ENCODE measurements at places on chromosomes 3 and 15. TPM values are rescaled to one million over a fixed set of nuclear protein-coding genes. Genes with fewer than 3 reads are reported as not detected.

Gene ARHGAP11A
- 111 TPM for total RNA-seq

Gene SPG21
- total RNA-seq: 79.1 TPM

Gene FAM107A
- total RNA-seq: not detected

Gene CNTN4
- not detected for total RNA-seq

Gene ACTRT3
- 0.40 TPM for total RNA-seq

Gene SLC26A6
- total RNA-seq: 38.5 TPM

Gene LNP1
- 1.7 TPM for total RNA-seq

Gene WDR53
- total RNA-seq: 21.4 TPM

Gene OXTR
- 0.91 TPM for total RNA-seq

Gene SCAANT1
- not detected for total RNA-seq

DNA sequence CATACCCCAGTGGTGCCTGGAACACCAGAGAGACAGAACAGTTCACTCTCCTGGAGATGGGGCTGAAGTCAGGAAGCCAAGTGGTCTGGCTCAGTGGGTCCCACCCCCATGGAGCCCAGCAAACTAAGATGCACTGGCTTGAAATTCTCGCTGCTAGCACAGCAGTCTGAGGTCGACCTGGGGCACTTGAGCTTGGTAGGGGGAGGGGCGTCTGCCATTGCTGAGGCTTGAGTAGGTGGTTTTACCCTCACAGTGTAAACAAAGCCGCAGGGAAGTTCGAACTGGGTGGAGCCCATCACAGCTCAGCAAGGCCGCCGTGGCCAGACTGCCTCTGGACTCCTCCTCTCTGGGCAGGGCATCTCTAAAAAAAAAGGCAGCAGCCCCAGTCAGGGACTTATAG is 272.0 kb downstream of the KLF13 start:
- H3K4me1 ChIP-seq: no peaks in the 10 kb centered on the region
- DNase-seq: no peak
- no peak overlapping the region for H3K4me3 ChIP-seq

DNA sequence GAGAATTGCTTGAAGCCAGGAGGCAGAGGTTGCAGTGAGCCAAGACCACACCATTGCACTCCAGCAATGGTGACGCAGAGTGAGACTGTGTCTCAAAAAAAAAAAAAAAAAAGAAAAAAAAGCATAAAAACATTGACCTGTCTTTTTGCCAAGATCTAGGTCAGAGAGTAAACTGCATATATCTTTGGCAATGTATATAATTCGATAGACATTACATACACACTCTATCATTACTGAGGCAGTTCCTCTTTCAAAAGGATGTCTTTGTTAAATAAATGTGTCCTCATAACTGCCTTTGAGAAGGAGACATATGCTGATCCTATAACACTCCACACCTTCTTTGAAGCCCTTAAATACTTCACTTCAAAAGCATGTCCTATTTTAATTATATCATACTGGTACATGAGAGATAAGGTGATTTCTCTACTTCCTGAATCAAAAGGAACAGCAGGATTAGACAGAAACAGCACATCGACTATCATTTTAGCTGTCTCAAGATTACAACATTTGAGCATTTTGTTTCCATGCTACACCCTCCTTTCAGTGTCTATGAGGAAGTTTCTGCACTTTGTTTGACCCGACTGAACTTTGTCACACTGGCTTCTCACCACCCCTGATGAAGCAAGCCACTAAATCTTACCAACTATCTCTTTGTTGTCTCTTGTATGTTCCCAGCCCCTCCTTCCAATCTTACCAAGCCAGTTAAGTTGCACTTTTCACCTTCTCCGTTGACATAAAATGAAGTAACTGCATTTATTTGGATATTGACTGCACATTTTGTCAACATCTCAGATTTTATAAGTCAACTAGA is 335.8 kb downstream of the MECOM start:
- no peaks in the 10 kb centered on the region for H3K36me3 ChIP-seq
- peaks cover 7% of the 10 kb centered on the region for H3K27me3 ChIP-seq
- no peak overlapping the region for H3K4me3 ChIP-seq
- H3K27ac ChIP-seq: no peak overlapping the region

GRCh38 chr3:128270559-128271492 is 117.5 kb downstream of the EEFSEC start:
- peaks cover 6% of the 10 kb centered on the region for H3K36me3 ChIP-seq
- no peak overlapping the region for H3K4me3 ChIP-seq
- DNase-seq: no peak
- no peak overlapping the region for H3K27ac ChIP-seq

DNA sequence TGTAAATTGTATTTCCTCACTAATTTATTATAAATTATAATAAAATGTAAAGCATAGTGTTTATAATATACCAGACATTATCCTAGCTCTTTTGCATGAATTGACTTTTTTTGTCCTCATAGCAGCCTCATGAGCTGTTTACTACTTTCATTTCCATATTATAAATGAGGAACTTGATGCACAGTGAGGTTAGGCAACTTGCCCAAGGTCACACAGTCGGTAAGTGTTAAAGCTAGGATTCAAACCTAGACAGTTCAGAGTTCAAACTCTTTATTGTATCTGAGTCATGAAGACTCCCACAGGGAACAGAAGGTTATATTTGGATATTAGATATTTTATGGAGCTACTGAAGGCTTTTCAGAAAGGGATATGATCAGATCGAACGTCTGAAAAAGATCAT is 322.2 kb upstream of the SATB1 start:
- H3K36me3 ChIP-seq: peaks cover 25% of the 10 kb centered on the region
- H3K4me3 ChIP-seq: no peak overlapping the region
- DNase-seq: no peak
- H3K27ac ChIP-seq: no peak overlapping the region
- no peaks in the 10 kb centered on the region for H3K27me3 ChIP-seq

DNA sequence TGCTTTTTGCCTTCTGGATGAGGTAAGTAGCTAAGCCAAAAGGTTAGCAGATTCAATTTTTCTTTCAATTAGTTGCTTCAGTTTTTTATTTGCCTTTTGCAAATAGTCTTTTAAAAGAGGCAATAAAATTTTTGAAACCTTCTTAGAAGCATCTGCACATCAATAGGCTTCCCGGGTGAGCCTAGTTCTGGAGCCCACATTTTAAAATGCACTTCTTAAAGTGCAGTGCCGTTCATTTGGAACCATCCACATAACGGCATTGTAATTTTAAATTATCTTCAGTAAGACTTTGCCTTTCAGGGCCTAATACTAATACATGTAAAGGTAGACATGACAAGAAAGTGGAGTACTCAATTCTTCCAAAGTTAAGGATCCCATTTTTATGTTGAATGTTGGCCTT is 269.2 kb downstream of the THSD4 start:
- no peaks in the 10 kb centered on the region for H3K36me3 ChIP-seq
- no peak for DNase-seq

- peaks cover 6% of the 10 kb centered on the region for H3K27me3 ChIP-seq
- no peaks in the 10 kb centered on the region for H3K36me3 ChIP-seq
- H3K4me1 ChIP-seq: no peaks in the 10 kb centered on the region
- no peak overlapping the region for H3K4me3 ChIP-seq
- DNase-seq: no peak
Observed at GRCh38 chr3:127114337-127115070, 78.4 kb upstream of the PRR23E start.

DNA sequence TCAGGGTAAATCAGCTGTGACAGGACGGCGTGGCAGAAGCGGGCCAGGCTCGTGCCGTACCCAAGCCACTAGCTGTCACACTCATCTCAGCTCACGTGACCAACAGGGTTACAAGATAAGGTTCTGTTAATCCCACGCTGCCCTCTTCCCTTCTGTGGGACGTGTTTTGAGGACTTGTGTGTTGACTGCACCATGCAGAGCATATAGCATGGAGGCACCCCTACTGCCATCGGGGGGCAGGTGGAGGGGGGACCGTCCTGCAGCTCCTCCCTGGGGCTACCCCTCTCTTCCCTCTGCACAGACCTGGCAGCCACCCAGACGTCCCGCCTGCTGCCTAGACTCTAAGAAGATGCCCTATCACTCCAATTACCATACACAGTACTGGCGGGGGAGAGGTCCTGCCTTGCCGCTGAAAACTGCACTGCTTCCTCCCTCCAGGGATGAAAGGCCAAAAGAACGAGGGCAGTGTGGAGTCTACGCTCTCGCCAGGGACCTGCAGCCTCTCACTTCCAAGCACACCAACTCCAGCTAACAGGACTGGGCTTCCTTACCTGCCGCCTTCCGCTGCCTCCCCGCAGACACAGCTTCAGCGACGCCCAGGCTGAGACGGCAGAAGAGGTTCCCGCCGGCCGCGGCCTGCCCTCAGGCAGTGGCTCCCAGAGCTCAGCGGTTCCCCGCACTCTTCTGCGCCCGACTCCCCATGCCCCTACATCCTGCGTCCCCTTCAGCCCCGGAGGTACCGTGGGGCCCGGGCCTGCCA is at the start of gene TNK2:
Gene TNK2, minus strand, starts transcription at position 618 of the 760 bp plus-strand sequence. CDS start 19,963 bp downstream, outside the sequence.
- H3K4me1 ChIP-seq: peaks cover 47% of the 10 kb centered on the region
- no peaks in the 10 kb centered on the region for H3K27me3 ChIP-seq
- peak within 1 kb of the TSS; percentile 100 for H3K27ac ChIP-seq
- peak; percentile 79 for DNase-seq
- peaks cover 8% of the 10 kb centered on the region for H3K36me3 ChIP-seq

GRCh38 chr15:96585484-96586386 is 255.2 kb downstream of the NR2F2 start:
- no peak for DNase-seq
- H3K4me1 ChIP-seq: no peaks in the 10 kb centered on the region
- H3K27ac ChIP-seq: no peak overlapping the region
- no peak overlapping the region for H3K4me3 ChIP-seq

DNA sequence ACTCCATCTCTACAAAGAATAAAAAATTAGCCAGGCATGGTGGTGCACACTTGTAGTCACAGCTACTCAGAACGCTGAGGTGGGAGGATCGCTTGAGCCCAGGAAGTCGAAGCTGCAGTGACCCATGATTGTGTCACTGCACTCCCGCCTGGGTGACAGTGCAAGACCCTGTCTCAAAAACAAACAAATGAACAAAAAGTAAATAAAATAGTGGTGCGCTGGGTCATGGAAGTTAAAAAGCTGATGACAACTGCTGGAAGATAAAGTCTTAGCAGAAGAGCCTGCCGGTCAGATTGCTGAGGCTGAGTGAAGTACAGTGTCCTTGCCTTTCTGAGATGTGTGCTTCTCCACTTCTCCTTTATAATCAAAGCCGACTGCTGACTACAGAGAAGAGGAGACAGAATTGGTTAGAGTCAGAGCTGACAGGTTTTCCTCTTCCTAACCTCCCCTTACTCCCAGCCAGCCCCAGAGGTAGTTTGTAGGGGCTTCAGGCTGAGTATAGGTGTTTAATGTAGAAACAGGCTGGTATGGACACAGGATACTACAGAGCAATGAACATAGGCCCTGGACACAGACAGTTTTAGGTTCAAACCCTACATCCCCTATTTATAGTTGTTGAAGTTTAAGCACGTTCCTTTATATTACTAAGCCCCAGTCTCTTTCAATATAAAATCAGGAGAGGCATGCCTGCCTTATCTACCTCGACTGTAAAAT is 17.9 kb downstream of the HCLS1 start:
- no peak for DNase-seq
- peaks cover 59% of the 10 kb centered on the region for H3K36me3 ChIP-seq
- no peaks in the 10 kb centered on the region for H3K27me3 ChIP-seq
- peak overlapping the region; percentile 17 for H3K27ac ChIP-seq

DNA sequence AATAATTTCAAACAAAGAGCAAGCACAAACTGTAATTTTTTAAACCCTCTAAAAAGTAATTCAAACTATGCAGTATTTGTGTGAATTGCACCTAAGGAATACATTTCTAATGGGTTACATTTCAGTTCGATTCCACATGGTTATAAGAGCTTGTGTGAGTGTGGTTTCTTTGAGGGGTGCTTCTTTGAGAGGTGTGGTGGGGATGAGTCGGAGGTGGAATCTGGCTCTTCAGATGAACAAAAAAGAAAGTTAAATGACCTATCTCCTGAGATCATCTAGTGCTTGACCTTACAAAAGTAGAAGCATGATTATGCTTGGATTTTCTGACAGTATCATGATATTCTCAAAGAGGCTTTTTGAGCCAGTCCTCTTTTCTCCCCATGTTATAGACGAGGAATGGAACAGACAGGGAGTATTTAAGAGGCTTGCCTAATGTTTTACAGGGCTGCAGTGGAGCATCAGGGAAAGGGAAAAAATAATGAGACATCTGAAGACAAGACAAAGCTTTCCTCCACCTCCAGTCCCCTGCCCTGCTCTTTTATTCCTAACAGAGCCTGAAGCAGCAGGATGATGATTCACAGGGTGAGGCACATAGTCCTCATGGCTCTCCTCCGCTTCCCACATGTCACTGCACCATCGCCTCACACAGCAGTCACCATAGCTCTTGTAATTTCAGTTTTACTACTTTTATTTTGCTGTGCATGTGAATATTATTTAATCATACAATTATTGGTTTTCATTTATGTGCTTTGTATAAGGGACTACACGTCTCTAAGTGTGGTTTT is 82.0 kb downstream of the LYSMD4 start:
- peak overlapping the region; percentile 4 for H3K27ac ChIP-seq
- H3K4me3 ChIP-seq: no peak overlapping the region
- DNase-seq: peak; percentile 11
- H3K4me1 ChIP-seq: peaks cover 9% of the 10 kb centered on the region
- H3K27me3 ChIP-seq: no peaks in the 10 kb centered on the region
- H3K36me3 ChIP-seq: peaks cover 22% of the 10 kb centered on the region

- peaks cover 2% of the 10 kb centered on the region for H3K36me3 ChIP-seq
- no peak for DNase-seq
- H3K27me3 ChIP-seq: no peaks in the 10 kb centered on the region
- no peak overlapping the region for H3K4me3 ChIP-seq
- peaks cover 85% of the 10 kb centered on the region for H3K4me1 ChIP-seq
- peak overlapping the region; percentile 8 for H3K27ac ChIP-seq
Observed at GRCh38 chr3:16898595-16899395, 14.0 kb downstream of the PLCL2 start.

DNA sequence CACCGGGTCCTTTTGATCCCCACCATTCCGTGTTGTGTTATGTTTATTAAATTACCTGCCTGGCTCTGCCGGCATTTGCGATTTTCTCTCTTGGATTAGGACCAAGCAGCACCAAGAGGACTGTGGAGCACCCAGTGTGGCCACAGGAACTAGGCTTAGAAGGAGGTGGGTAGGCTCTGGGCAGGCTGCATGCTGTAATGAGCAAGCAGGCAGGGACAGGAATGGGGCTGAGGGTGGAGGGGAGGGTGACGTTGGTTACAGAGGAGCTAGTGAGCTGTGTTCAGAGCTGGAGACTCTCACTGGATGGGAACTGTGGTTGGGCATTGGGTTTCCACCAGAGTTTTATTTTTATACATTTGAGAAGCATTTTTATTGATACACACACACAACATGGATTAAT is 7.9 kb upstream of the SCN5A start:
- no peaks in the 10 kb centered on the region for H3K36me3 ChIP-seq
- peaks cover 7% of the 10 kb centered on the region for H3K4me1 ChIP-seq
- H3K4me3 ChIP-seq: no peak overlapping the region
- DNase-seq: no peak
- H3K27me3 ChIP-seq: peaks cover 18% of the 10 kb centered on the region

Measured in activated CD4-positive, alpha-beta T cell treated with anti-CD3 and anti-CD28 coated beads for 36 hours (primary cell).